CD8-positive, alpha-beta memory T cell (primary cell): ENCODE measurements at places on chromosomes 3 and 15.

GRCh38 chr3:42589382-42590109 is 1.1 kb upstream of the SS18L2 start:
- H3K27me3 ChIP-seq: no peaks in the 10 kb centered on the region
- no peak for DNase-seq
- peak overlapping the region; percentile 86 for H3K27ac ChIP-seq
- H3K36me3 ChIP-seq: peaks cover 17% of the 10 kb centered on the region

DNA sequence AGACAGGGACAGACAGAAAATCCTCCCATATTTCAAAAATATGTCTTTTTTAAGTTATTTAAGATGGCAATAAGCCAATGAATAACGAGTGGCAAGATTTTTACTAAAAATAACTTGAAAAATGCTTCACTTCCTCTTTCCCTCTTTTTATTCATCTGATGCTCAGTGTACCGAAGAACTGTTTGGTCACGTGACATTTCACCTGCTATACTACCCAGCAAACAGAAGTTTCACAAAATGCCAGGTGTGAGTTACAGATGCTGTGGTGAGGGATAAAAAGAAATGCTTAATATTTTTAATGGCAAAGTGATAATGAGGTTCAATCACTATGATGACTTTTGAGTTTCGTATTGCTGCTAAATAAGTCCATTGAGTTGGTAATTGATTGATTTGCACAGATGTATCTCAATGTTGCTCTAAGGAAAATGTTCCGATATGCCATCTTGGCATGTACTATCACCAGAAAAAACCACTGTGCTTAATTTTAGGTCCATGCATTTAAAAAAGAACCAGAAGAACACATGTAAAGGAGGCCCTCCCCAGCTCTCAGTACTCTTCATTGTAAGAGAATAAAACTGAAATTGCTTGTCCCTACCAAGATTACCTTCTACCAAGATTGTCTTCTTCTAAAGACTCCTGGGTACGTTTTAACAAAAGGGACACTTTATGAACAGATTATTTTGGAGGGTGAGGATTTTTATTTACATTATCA is 26.0 kb upstream of the SEC62 start:
- H3K36me3 ChIP-seq: no peaks in the 10 kb centered on the region
- DNase-seq: no peak
- no peaks in the 10 kb centered on the region for H3K4me1 ChIP-seq
- H3K27ac ChIP-seq: no peak overlapping the region

GRCh38 chr3:125585595-125586223 is 9.6 kb downstream of the OSBPL11 start:
- no peak overlapping the region for H3K4me3 ChIP-seq
- DNase-seq: peak; percentile 28
- H3K27ac ChIP-seq: no peak overlapping the region
- H3K4me1 ChIP-seq: no peaks in the 10 kb centered on the region
- H3K27me3 ChIP-seq: no peaks in the 10 kb centered on the region
- peaks cover 4% of the 10 kb centered on the region for H3K36me3 ChIP-seq

DNA sequence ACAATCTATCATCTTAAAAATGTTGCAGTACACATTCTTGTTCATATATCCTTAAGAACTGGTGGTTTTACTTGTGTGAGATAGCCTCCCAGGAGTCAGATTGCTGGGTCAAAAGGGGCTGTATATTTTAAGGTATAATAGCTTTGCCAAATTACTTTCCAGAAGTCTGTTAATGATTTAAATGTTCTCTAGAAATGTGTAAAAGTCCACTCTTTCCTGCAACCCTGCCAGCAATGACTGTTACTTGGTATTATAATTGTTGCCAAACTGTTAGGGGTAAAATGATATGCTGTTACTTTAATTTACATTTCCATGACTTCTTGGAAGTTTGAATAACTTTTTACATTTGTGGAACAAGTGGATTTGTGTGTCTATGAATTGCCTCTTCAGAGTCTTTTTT is 170.8 kb downstream of the SLC9A9 start:
- no peaks in the 10 kb centered on the region for H3K4me1 ChIP-seq
- H3K36me3 ChIP-seq: no peaks in the 10 kb centered on the region

DNA sequence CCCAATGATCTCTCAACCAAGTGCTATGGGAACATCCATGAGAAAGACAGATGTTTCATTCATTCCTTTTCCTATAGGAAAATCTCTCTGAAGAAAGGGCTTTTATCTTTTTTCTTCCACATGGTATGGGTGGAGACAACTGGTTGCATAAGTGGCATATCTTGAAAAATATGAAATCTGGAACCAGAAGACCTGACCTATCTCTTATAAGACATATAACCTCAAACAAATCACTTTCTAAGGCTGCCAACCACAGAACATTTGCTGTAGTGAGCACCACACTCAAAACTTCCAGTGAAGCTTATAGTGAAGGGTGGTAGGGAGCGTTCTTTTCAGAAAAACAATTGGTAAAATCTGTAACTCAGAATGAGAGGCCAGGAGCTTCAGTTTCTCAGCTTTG is 58.5 kb downstream of the SHQ1 start:
- no peaks in the 10 kb centered on the region for H3K36me3 ChIP-seq
- H3K27ac ChIP-seq: no peak overlapping the region
- no peaks in the 10 kb centered on the region for H3K4me1 ChIP-seq
- no peaks in the 10 kb centered on the region for H3K27me3 ChIP-seq
- DNase-seq: no peak

DNA sequence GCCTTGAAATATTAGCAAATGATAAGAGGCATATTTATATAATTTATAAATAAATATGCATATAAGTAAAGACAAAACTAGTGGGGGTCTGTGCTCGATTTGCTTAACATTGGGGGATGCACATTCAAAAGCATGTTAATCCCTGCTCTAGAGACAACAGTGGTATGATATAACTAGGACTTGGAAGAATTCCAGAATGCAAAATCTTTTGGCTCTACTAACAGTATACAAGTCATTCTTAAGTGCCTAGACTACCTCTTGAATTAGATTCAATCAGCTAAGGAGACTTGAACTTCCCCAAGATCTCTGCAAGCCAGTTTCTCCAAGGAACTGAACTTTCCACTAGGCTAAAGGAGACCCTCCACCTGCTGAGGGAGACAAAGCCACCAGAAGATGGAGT is 282.7 kb upstream of the RORA start:
- DNase-seq: no peak
- no peak overlapping the region for H3K4me3 ChIP-seq
- H3K27ac ChIP-seq: no peak overlapping the region
- peaks cover 5% of the 10 kb centered on the region for H3K27me3 ChIP-seq
- no peaks in the 10 kb centered on the region for H3K4me1 ChIP-seq
